GM13976 (cell line): ENCODE measurements at places on chromosomes 4 and X.
A peak's percentile ranks its signal among the peaks of the same experiment; 100 is the strongest.

GRCh38 chr4:62080431-62080830 is 880.3 kb downstream of the ADGRL3 start:
- DNase-seq = no peak

- no peak for DNase-seq
Observed at GRCh38 chr4:7698584-7698983, 241.1 kb downstream of the AFAP1 start.

- peak; percentile 32 for DNase-seq
Observed at GRCh38 chr4:140049849-140050637, 103.9 kb downstream of the MAML3 start.

DNA sequence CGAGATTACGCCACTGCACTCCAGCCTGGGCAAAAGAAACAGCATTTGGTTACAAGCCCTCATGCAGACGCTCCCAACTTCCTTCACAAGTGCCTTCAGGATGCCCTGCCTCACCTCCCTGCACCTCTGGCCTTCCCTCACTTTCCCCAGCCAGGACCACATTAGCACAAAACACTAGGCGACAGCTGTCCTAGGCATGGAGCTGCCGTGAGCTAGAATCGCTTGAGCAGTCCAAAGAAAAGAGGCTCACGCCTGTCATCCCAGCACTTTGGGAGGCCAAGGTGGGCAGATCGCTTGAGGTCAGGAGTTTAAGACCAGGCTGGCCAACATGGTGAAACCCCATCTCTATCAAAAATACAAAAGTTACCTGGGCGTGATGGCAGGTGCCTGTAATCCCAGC is 15.8 kb downstream of the RNF212 start:
- no peak for DNase-seq

DNA sequence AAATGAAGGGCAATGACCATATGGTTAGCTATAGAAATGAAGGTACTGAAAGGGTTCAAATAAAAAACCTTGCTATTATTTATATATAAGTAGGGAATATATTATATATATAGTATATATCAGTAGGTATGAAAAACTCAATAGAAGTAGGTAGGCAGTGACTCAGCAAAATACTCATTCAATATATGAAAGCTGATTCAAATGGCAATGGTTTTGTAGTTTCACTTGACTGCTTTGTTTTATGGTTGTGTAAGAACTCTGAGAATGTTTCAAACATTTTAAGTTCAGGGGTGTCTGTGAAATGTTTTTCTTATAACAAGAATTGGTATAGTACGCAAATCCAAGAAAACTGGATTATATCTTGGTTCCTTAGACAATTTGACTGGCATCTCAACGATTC is 4.1 kb downstream of the ZNF280C start:
- no peak for DNase-seq

- DNase-seq = no peak
Observed at GRCh38 chr4:29243851-29244250, 1476.3 kb upstream of the PCDH7 start.

DNA sequence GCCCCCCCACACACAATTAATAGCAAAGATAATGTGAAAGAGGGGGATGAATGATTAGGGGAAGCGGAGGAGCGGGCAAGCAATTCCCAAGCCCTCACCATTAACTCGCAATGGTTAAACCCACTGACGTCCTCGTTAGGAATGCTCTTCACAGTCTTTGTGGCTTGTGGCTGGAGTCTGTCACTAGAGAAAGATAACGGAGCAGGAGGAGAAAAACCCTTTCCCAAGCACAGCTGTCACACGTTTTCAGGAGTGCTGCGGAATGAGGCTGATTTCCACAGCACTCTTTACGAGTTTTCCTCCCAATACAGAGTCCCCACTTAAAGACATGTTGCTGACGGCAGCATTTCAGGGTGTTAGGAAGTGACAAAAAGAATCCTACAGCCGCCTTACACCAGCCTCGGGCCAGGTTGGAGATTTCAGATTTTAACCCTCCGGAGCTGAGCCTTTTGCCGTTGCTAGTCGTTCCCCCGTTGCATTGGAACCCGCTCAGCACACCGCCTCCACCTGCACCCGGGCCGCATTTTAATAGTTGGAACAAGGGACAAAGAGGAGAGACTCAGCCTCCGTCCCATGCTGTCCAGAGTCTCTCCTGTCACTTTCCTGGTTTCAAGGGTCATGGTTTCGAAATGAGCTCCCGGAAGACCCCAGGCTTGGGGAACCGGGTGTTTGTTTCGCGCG is 92.2 kb downstream of the GEMIN8 start:
- DNase-seq = no peak

- DNase-seq = no peak
Observed at GRCh38 chrX:107730298-107730655, 45.3 kb downstream of the TSC22D3 start.

DNA sequence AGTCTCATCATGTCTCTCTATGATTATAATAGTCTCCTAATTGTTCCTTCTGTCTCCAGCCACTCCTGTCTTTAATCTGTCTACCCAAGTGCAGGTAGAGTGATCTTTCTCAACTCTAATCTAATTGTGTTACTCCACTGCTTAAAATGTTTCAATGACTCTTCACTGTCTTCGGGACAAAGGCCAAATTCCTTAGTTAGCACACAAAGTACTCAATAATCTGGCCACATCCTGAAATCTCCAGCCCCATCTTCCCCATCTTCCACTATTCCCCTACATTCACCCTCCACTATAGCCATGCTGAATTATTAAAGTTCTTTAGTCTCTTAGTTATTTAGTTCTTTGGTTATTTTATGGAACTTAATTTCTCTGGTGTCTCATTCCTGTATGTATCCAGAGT is 353.3 kb downstream of the OPHN1 start:
- DNase-seq = no peak

- no peak for DNase-seq
Observed at GRCh38 chr4:114694770-114695169, 96.2 kb downstream of the UGT8 start.

DNA sequence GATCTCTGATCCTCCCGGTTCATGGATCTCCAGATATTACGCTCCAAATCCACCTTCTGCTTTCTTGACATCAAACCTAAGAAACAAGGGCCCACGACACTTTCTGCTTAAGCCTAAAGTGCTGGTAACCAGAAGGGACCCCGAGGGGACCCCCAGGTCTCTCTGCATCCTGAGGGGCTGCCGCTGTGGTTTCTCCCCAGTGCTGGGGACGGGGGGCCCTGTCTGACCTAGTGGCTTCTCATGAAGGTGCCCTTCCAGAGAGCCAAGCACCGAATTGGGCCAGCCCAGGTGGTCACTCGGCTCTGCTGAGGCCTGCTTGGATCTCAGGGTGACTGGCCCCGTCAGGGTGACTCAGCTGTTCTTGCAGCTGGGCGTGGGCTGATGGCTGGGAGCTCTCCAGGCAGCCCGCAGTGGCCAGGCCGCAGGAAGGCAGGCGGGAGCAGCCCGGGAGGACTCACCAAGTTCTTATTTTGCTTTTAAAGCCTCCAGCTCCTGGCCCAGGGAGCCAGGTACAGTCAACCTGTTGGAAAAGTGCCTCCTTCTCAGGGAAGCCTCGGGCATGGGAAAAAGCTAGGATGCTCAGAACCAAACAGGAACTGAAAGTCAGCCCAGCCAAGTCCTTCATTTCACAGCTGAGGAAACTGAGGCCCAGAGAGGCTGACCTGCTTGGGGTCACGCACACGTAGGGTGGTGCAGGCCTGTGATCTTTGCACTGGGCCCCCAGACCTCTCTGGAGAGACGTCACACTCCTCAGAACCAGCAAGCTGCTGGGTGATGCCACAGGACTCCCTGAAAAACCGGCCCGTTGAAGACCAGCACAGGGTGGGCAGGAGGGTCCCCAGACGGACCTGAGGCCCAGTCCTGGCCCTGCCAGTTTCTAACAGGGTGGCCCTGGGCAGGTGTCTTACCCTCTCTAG is 16.7 kb downstream of the BLOC1S4 start:
- DNase-seq = no peak

DNA sequence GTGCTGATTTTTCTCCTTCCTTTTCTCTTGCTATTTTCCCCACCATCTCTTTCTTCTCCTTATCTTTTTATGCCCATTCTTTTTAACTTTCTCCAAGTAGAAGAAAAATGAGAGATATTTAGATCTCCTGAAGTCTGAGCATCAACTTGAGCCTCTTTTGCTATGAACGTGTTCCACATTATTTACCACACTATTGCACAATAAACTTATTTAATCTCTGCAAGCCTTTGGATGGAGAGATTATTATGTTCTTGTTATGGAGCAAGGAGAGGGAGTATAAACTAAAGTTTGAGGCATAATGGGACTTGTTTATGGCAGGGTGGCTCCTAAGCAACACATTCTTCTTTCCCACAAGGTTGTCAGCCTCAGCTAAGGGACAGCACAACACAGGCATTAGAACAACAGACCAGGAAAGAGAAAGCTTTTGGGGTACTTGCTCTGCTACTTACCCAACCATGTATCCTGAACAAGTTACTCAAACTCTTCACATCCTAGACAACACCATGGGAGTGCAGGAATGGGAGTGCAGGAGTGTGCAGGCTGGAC is 365.5 kb upstream of the BOD1L1 start:
- no peak for DNase-seq

GRCh38 chrX:83416273-83416672 is 91.8 kb upstream of the POU3F4 start:
- DNase-seq = no peak

DNA sequence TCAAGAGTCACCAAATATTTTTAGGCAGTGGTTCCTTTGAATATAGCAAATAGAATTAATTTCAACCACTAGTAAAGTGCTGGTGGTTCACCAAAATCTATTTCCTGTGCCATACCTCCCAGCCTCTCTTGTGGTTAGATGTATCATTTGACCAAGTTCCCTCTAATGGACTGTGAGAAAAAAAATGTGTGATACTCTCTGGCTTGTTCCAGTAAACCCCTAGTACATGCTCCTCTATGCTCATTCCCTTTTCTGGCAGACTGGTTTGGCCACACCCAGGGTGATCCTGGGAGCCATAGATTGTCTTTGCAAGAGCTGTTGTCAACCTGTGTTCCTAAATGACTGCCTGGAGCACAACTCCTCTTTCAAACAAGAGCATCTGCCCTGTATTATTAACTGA is 109.5 kb downstream of the FRAS1 start:
- DNase-seq = no peak

DNA sequence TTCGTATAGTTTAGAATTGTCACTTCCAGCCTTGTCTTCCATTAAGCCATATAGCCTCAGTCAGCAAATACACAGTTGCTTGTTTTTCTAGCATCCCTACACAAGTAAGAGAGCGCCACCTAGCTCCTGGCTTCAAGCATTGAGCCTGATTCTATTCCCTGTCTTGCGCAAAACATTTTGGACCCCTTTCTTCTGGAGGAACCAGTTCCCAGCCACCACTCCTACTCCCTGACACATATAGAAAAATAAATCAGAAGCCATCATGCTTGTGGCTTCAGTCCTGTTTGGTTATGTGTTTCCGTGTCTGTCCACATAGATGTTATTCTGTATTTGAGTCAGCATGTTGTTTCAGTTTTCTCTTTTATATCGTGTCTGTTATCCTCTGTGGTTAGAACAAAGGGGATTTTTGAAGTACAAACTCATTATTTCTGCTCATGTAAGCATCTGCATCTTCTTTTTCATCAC is 59.9 kb downstream of the GK start:
- peak; percentile 71 for DNase-seq
